ENCODE measurements at places on chromosomes 7 and 10. TPM values are rescaled to one million over a fixed set of nuclear protein-coding genes. Genes with fewer than 3 reads are reported as not detected.

The CALN1 gene
- total RNA-seq = not detected

The NUPR2 gene
- not detected for total RNA-seq

The IGFBP1 gene
- 2.3 TPM for total RNA-seq

The OPALIN gene
- not detected for total RNA-seq

The DLX6 gene
- total RNA-seq = not detected

GRCh38 chr10:82206831-82207230 is 331.8 kb downstream of the NRG3 start:
- DNase-seq = peak; percentile 87

- no peak for DNase-seq
Measured at GRCh38 chr10:24234784-24235183, 25.8 kb downstream of the KIAA1217 start.

DNA sequence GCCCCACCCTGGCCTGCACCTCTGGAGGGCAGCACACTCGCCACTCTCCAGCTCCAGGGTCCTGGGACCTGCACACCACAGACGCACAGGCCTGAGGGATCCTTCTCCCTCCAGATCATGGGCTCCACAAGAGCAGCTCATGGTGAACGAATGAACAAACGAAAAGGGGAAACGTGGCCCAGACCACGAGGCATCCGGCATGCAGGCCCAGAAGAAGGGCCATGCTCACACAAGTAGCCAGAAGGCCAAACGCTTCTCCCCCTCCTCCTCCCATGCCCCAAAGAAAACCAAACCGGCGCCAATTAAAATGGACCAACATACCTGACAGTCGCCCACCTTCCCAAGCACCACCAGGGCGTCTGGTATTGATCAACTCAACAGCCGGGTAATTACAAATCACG is 30.4 kb downstream of the MAD1L1 start:
- DNase-seq = no peak

GRCh38 chr7:122073635-122074034 is 70.4 kb downstream of the AASS start:
- DNase-seq = no peak

DNA sequence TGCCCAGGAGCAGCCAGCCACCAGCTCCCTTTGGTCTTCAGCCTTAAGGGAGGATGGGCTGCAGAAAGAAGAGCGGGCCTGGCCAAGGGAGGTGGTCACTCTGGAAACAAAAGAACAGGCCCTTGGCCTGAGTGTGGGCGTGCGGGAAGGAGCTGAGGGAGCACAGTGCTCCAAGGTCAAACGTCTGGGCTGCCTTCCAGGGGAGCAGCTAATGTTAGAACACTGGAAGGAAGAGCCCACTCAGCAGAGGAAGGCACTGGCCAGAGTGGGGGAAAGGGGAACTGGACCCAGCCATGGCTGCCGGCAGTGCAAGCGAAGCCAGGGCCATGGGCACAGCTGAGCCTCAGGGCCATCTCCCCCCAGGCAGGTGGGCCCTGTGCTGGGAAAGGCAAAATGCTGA is 42.7 kb downstream of the FAM53B start:
- DNase-seq = peak; percentile 96

- DNase-seq = no peak
Measured at GRCh38 chr10:71319800-71320392, 837 bp downstream of the SLC29A3 start.

- DNase-seq = no peak
Measured at GRCh38 chr10:29158066-29158465, 130.8 kb upstream of the LYZL1 start.

DNA sequence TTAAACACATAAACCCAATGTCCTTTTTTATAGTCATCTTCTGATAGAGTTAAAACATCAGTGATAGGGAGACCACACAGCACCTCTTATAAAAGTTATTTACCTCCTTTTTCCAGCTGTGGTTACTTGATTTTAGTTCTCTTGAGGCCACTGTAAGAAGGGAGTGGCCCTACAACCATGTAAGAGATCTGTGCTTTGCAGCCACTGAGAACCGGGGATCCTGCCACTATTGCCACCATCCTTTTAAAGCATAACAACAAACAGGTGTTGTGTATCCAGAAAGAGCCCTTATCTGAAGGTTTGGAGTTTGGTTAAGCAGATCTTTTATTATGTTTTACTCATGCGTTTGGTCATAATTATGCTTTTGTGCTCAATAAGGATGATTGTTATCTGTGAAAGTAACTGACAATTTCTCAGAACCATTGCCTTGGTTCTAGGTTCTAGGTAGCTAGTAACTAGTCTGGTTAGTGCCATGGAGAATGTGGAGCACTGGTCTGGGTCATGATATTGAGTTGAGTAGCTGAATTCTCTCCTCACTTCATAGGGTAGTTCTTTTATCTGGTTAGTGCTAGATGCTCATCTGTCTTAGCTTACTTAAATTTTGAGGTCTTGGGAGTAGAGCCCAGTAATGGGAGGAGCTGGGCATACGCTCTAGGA is 56.5 kb downstream of the ST7 start:
- no peak for DNase-seq
